ENCODE measurements at places on chromosomes 1 and 21.

GRCh38 chr1:6588893-6589520, 9.2 kb downstream of the ZBTB48 start:
- DNase-seq: peak; percentile 34

DNA sequence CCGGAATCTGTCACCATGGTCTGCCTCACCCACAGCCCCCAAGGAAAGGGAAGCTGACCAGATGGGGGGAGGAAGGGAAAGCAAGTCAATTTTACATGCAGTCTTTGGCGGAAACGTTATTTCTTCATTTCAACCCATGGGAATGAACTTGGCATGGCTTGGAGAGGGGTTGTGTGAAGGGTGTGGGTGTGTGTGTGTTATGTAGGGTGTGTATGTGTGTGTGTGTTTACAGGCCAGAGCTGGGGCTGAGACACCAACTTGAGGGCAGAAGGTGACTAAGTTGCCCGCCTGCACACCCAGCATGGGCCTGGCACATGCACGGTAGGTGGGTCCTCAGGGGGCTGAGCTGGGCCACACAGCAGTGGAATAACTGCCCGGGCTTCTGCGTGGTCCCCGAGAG, 65.2 kb downstream of the MRPL37 start:
- DNase-seq: no peak

GRCh38 chr1:156586323-156586722, 5.3 kb upstream of the NAXE start:
- no peak for DNase-seq

- DNase-seq: no peak
These were observed 13.6 kb downstream of the DIP2A start for GRCh38 chr21:46472246-46472645.

- no peak for DNase-seq
These were observed 4.1 kb downstream of the SLX9 start for GRCh38 chr21:44943686-44944550.

DNA sequence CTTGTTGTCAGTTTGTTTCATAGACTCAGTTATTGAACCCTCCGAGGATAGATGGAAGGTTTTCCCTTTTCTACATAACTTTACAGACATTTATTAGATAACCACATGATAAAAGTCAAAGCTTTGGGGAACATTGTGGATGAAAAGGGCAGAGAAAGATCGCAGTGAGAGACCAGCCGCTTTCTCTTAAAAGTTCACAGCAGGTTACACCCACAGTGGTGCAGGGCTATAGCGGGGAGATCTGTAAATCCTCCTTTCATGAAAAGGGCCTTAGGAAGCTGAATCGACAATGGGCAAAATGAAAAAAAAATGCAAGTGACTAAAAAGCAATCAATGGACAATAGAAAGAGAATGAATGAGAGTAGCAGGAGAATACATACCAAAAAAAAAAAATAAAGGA, 218.6 kb downstream of the GRIK1 start:
- DNase-seq: no peak

- no peak for DNase-seq
These were observed 56.3 kb downstream of the PRPF38A start for GRCh38 chr1:52460694-52461093.

DNA sequence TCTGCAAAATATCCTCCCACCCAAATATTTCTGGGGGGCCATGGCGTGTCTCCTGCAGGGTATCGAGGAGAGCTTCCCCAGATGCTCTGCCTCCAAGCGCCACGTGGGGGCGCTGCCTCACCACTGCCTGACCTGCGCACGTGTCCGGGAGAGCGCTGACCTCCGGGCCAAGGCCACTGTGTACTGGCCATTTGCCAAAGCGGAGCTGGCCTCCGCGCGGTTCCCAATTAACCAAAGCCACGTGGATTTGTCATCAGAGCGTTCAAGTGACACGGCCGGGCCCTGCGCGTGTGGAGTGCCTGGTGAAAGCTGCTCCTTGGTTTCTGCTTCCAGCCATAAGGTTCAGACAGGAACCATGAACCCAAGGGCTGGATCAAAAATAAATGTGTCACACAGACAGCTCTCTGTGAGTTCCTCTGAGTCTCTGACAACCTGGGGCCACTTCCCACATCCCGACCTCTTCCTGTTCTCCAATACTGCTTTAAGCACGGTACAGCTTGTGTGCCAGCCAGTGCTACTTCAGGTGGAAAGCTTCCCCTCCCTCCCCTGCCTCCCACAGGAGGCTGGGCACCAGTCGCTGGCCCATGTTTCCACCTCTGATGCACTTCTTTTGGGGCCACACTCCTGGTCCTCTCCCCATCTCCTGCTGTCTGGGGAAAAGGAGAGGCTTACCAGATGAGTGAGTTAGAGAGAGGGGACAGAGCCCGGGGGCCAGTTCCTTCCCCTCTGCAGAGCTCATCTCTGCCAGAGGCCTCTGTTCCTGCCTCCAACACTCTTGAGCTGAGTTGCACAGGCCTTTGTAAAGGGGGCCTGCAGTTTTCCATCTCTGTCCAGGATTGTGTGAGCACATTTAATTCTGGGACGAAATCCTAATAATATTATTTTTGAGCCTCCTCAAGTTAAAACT, 26.1 kb downstream of the ZP4 start:
- peak; percentile 39 for DNase-seq

GRCh38 chr1:2404890-2405511, 7.4 kb downstream of the PEX10 start:
- no peak for DNase-seq

DNA sequence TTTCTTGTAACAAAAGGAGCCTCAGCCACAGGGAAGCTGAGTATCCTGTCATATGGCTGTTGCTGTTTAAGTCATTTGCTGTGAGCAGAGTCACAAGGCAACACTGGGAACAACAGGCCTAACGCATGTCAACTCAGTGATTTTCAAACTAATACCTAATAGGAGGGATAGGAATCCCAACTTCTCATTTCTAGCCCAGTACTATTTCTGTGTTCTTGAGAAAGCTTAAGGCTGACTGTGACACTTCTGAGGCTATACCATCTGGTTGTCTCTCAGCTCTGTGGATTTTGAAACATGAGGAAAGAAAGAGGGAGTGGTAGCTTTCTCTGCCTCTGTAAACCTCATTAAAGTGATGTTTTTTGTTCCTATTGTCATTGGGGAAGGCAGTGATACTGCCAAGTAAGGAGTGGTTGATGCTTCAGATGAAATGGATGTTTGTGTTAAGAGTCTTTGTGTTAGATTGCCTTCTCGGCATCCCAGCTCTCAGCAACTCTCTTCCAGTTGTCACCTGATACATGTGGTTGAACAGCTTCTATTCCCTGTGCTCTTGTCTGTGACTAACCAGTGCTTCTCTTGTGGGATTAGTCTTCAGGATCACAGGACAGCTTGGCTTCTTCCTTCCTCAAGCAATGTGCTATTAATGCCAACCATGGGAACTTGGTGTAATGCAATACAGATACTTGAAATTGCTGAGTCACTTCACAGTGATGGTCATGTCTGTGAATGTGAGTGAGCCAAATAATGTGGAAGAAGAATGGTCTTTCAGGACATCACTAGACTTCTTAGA, 166.8 kb upstream of the IVNS1ABP start:
- DNase-seq: peak; percentile 99

DNA sequence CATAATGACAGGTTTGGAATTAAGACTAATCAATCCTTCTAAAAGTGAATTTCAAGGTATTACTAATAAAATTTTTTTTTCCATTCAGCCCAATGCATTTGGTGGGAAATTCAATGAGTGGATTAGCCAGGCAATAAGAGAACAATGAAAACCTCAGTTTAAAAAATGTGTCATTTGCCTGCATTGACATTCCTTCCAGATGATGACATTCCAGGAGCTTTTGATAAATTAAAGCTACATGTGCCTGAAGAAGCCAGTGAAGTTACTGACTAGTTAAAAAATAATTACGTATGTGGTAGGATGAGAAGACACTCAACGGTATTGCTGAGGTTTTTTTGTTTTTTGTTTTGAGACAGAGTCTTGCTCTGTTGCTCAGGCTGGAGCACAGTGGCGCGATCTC, 37.9 kb upstream of the RC3H1 start:
- DNase-seq: peak; percentile 31

DNA sequence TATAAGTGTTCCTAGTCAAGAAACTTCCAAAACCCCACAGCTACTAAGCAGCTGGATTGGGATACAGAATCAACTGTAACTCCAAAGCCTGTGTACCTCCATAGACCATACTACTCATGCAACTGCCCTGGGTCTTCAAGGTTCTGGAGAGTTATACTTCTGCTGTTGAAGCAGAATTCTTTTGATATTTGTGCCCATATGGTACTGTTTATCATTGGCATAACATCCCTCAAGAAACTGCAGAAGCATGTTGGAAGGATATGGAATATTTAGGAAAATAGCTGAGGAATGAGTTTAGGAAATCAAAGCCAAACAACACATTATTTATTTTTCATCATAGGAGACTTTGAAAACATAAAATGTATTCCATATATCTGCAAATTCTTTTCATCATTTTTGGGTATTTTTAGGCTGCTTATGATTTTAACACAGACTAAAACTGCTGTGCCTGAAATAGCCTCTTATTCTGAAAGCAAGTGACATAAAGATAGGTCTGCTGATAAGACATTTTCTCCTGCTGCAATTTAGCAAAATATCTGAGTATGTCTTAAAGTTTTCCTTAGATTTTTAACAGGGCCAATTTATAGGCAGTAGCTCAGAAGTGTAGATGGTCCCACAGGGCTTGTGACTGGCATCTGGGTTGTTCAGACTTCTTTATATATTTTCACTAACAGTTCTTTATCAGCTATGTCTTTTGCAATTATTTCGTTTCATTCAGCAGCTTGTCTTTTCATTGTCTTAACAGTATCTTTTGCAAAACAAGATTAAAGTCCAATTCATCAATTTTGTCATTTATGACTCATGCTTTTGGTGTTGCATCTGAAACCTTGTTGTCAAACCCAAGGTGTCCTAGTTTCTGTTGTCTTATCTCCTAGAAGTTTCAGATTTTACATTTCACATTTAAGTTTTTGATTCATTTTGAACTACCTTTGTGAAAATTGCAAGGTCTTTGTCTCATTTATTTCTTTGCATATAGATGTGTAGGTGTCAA, 41.1 kb upstream of the ZNF124 start:
- no peak for DNase-seq

Data from LHCN-M2 (cell line).